ENCODE measurements at places on chromosomes 4 and X. TPM values are rescaled to one million over a fixed set of nuclear protein-coding genes. Genes with fewer than 3 reads are reported as not detected.

DMRTC1B gene
- total RNA-seq: not detected

HMGN5 gene
- 1.8 TPM for total RNA-seq

CLGN gene
- total RNA-seq: 77.8 TPM

CACNA1F gene
- 0.11 TPM for total RNA-seq

CENPVL1 gene
- total RNA-seq: not detected

XAGE1A gene
- total RNA-seq: not detected

CSAG2 gene
- total RNA-seq: not detected
